Hematopoietic multipotent progenitor cell treated with erythropoietin and hydrocortisone succinate and interleukin-3 and kit ligand, for 8 days (in vitro differentiated cells): ENCODE measurements at places on chromosomes 5 and 9.

GRCh38 chr5:175464942-175465233 lies 13.5 kb upstream of the SFXN1 start:
- DNase-seq = no peak

DNA sequence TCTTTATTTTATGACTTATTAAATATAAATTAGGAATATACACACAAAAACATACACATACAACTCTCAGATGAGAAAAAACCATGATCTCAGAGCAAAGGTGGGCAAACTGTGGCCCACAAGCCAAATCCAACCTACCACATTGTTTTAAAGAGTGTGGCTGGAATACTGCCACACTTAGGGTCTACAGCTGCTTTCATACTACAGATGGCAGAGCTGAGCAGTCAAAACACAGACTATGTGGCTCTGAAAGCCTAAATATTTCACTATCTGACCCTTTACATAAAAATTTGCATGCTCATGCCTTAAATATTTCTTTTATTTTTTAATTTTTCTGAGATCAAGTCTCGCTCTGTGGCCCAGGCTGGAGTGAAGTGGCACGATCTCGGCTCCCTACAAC lies 28.3 kb downstream of the LEAP2 start:
- DNase-seq = no peak

DNA sequence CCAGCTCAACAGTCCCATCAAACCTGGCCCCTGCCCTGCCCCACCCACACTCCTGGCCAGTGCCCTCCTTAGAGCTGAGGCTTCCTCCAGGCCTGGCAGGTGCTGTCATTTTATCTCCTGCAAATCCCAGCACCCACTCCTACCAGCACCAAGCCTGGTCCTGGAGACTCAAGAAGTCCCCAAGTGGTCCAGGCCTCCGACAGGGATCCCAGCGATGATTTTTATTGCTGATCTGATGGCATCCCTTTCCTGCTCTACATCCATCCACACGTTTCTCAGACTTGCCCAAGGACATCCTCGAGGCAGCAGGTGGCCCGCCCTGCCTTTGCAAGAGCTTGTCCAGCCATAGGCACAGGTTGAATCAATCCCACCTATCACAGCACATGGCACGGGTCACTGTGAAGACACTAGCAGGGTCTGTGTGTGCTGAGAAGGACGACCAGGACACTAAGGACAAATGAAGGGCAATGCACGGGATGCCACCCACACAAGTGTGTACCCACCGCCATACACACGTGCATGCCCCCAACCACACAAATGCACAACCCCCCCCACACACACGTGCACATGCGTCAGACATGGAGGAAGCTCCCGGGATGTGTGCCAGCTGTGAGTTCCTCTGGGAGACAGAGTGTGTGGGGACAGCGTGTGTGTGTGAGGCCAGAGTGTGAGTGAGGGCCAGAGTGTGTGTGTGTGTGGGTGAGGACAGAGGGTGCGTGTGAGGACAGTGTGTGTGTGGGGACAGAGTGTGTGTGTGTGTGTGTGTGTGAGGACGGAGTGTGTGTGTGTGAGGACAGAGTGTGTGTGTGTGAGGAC lies 62.4 kb upstream of the UBAC1 start:
- DNase-seq = no peak

- no peak for DNase-seq
Observed at GRCh38 chr5:142641711-142642110, 44.2 kb downstream of the FGF1 start.

DNA sequence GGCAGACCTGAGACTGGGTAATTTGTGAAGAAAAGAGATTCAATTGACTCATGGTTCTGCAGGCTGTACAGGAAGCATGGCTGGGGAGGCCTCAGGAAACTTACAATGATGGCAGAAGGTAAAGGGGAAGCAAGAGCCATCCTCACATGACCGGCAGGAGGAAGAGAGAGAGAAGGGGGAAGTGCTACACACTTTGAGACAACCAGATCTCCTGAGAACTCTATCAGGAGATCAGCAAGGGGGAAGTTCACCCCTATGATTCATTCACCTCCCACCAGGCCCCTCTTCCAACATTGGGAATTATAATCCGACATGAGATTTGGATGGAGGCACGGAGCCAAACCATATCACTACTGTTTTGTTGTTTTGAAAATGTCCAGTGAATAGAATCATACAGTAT lies 110.2 kb downstream of the DAPK1 start:
- DNase-seq = no peak

GRCh38 chr5:118723021-118723338 lies 265.4 kb downstream of the DTWD2 start:
- DNase-seq = no peak

- DNase-seq = no peak
Observed at GRCh38 chr5:76617229-76617628, 6.0 kb downstream of the F2RL2 start.

DNA sequence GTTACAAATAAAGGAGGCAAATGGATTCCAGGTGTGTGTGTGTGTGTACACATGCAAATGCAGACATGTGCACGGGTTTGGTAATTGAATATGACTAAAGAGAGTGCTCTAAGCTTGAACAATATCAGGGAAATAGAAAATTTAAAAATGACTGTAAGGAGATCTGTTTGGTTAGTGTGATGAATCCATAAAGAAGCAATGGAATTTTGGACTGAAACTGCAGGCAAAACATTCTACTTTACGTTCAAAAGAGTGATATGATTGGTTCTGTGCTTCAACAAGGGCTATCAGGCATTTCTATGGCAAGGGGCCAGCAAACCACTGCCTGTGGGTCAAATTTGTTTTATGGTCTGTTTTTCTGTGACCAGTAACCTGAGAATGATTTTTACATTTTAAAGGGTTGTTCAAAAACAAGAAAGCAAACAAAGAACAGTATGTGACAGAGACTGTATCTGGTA lies 332.8 kb upstream of the KLF9 start:
- DNase-seq = no peak

- DNase-seq = no peak
Observed at GRCh38 chr5:140220032-140220697, 45.2 kb downstream of the CYSTM1 start.

DNA sequence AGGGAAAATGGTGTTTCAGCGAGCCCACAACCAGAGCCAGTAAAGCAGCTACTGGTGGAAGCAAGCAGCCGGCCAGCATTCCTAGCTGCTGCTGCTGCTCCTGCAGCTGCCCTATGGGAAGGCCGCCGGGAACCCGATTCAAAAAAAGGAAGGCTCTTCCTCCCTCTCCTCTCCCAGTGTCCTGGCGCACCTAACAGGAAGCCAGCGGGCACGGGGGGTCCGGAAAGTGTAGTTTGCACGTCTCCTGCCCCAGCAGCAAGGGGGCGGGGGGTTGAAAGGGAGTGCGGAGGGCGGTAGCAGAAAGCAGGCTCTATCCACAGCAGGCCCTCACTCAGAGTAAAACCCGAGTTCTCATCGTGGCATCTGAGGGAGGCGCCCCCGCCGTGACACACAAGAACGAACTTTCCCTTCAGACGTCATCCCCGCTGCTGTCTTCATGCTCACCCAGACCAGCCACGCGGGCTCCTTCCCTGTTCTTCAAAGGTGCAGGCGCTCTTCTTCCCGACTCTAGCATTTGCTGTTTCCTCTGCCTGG lies 16.5 kb downstream of the GRXCR2 start:
- DNase-seq = peak; percentile 67

DNA sequence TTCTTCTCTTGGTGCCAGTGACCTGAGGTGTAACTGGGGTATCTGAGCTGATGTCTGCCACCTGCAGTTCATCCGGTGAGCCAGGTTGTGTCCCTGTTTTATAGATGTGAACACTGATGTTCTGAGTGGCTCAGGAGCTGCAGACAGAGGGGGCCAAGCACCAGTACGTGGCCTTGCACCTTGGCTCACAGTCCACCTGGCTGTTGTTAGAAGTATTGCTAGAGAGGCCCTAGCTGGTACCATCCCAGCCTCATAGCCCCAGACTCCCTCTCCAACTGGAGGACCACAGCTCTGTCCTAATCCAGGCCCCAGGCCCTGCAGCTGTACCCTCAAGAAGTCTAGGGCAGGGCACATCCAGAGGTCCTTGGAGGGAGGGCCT lies 16.2 kb downstream of the PHF2 start:
- peak; percentile 16 for DNase-seq
